ENCODE measurements at places on chromosomes 13 and 19. TPM values are rescaled to one million over a fixed set of nuclear protein-coding genes. Genes with fewer than 3 reads are reported as not detected.

FCAR gene
- total RNA-seq, result not detected

KCNK6 gene
- 19.8 TPM for total RNA-seq

LHB gene
- not detected for total RNA-seq

C1QTNF9 gene
- not detected for total RNA-seq

FUT6 gene
- total RNA-seq, result 2.8 TPM

ZNF816 gene
- total RNA-seq, result 11.6 TPM

BICRA gene
- 2.2 TPM for total RNA-seq

NOVA2 gene
- not detected for total RNA-seq

CYP4F12 gene
- total RNA-seq, result not detected

ETV2 gene
- not detected for total RNA-seq

MBD3L2 gene
- not detected for total RNA-seq

FFAR1 gene
- total RNA-seq, result not detected

ZNF808 gene
- total RNA-seq, result 14.9 TPM

CDX2 gene
- total RNA-seq, result not detected

TPGS1 gene
- total RNA-seq, result 19.8 TPM

KLK1 gene
- total RNA-seq, result not detected

KASH5 gene
- not detected for total RNA-seq

TMEM86B gene
- total RNA-seq, result 0.21 TPM

KPNA3 gene
- total RNA-seq, result 26.7 TPM

B3GNT8 gene
- 1.7 TPM for total RNA-seq

LILRB3 gene
- total RNA-seq, result not detected

PGLYRP2 gene
- not detected for total RNA-seq

ZNF154 gene
- total RNA-seq, result 1.4 TPM

ZNF813 gene
- total RNA-seq, result 3.4 TPM

KMT2B gene
- total RNA-seq, result 7.9 TPM

GIPC1 gene
- total RNA-seq, result 499 TPM

LRRC8E gene
- total RNA-seq, result 19.0 TPM

MIA gene
- total RNA-seq, result 0.24 TPM

ATP4A gene
- total RNA-seq, result not detected

KRTDAP gene
- total RNA-seq, result 3.1 TPM

NLRP9 gene
- not detected for total RNA-seq

MEDAG gene
- not detected for total RNA-seq

CGB3 gene
- not detected for total RNA-seq

ZNF575 gene
- total RNA-seq, result not detected

ZNF155 gene
- 4.0 TPM for total RNA-seq

ZNF878 gene
- total RNA-seq, result under 0.01 TPM

SPATA13 gene
- total RNA-seq, result 1.9 TPM

COX6B2 gene
- total RNA-seq, result 0.64 TPM

ZNF653 gene
- total RNA-seq, result 6.6 TPM

MAP4K1 gene
- not detected for total RNA-seq

NFIX gene
- total RNA-seq, result 16.6 TPM

SIGLEC12 gene
- not detected for total RNA-seq

FLT3LG gene
- not detected for total RNA-seq

SKA3 gene
- total RNA-seq, result 6.0 TPM

HNRNPA1L2 gene
- 2.4 TPM for total RNA-seq

RDH8 gene
- total RNA-seq, result not detected

CEACAM20 gene
- total RNA-seq, result not detected

CACNG7 gene
- not detected for total RNA-seq

PIBF1 gene
- total RNA-seq, result 14.7 TPM

CABP5 gene
- not detected for total RNA-seq

U2AF1L4 gene
- 3.2 TPM for total RNA-seq

KLK14 gene
- total RNA-seq, result not detected

CLC gene
- not detected for total RNA-seq

RGS9BP gene
- under 0.01 TPM for total RNA-seq

KIR3DL2 gene
- total RNA-seq, result not detected

MEIS3 gene
- 25.8 TPM for total RNA-seq

MBD3L3 gene
- not detected for total RNA-seq

TICAM1 gene
- total RNA-seq, result 4.3 TPM

REX1BD gene
- 38.2 TPM for total RNA-seq
